ENCODE measurements at places on chromosomes 16 and 17. TPM values are rescaled to one million over a fixed set of nuclear protein-coding genes. Genes with fewer than 3 reads are reported as not detected.

DNA sequence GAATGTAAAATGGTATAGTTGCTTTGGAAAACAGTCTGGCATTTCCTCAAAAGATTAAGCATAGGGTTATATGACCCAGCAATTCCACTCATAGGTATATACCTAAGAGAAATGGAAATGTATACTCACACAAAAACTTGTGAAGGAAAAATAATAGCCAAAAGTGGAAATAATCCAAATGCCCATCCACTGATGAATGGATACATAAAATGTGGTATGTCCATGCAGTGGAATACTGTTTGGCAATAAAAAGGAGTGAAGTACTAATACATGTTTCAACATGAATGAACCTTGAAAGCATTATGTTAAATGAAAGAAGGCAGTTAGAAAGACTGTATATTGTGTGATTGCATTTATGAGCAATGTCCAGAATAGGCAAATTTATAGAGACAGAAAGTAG, 25.1 kb downstream of the NUP93 start:
- DNase-seq = no peak

GRCh38 chr16:67528870-67529581, 397 bp downstream of the RIPOR1 start:
- DNase-seq = peak; percentile 52

GRCh38 chr17:38738686-38739085, 8.5 kb downstream of the CISD3 start:
- no peak for DNase-seq

- no peak for DNase-seq
These were observed 301.5 kb downstream of the HAPSTR1 start for GRCh38 chr16:9392956-9393355.

- DNase-seq = no peak
These were observed 1389.4 kb upstream of the GOT2 start for GRCh38 chr16:60123392-60124023.

DNA sequence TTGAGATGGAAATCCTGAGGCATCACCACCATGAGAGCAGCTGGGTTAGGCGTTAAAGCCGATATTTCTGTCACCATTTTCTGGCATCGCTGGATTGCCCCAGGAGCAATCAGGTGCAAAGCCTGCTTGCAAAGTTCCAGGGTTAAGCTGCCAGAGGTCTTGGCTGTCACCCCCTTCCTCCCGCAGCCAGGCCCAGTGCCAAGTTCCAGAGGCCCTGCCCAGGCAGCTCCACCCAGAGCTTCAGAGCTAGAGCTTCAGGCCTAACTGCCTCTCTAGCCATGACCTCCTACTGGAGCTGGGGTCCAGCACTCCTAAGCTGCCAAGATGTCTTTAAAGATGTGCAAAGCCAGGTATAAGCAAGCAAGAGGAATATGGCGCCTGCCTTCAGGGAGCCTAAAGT, 8.8 kb upstream of the TMEM238L start:
- DNase-seq = no peak

The CCP110 gene
- 22.6 TPM for total RNA-seq

The PYDC1 gene
- total RNA-seq = not detected
